Amniotic epithelial cell (primary cell): ENCODE measurements at places on chromosomes 12 and 14.

GRCh38 chr12:2120982-2121758 lies 68.4 kb downstream of the CACNA1C start:
- DNase-seq, result no peak

DNA sequence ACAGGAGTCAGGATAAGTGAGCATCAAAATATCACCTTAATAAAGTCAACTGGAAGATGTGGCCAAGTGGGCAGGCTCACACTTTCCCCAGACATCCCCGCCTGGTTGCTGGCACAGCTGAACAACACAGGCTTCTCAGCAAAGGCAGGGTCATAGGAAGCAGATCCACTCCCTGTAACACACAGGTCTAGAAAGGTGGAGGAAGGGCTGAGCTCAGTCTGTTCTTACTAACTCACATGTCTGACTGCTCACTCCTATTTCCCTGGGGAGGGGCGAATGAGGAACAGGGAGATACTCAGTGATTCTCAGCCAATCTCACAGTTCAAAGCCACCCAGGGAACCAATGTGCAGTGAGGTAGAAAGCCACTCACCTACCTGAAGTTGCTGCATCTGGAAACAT lies 45.0 kb upstream of the AMN1 start:
- peak; percentile 83 for DNase-seq

- DNase-seq, result no peak
These were observed 229.6 kb upstream of the TMEM260 start for GRCh38 chr14:56349960-56350359.

- peak; percentile 36 for DNase-seq
These were observed 106.8 kb downstream of the NUAK1 start for GRCh38 chr12:106031761-106032622.

DNA sequence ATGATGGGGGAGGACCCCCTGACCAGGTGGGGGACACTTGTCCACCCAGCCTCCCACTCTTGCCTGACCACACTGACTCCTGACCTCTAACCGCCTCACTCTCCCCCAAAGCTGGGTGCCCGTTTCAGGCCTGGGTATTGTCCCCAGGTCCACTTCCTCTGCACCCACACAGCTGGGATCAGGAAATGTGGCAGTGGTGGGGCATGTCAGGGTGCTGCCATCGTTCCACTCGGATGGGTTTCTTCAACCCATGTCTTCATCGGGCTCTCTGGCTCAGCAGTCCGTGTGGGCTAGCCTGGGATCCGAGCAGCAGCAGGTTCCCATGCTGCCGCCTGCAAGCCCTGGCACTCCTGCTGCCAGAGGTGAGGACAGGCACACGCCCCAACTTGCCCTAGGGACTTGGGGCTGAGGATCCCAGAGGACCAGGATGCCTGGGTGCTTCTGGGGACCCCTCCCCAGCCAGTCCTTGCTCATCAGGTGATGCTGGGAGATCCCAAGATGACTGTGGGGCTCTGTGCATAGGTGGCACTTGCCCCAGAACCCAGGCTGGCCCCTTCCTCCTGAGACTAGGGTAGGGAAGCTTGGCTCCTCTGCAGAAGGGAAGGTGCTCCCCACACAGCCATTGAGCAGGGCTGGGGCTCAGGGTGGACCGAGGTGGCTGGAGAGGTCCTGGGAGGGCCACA lies 2.9 kb upstream of the CLBA1 start:
- DNase-seq, result no peak

DNA sequence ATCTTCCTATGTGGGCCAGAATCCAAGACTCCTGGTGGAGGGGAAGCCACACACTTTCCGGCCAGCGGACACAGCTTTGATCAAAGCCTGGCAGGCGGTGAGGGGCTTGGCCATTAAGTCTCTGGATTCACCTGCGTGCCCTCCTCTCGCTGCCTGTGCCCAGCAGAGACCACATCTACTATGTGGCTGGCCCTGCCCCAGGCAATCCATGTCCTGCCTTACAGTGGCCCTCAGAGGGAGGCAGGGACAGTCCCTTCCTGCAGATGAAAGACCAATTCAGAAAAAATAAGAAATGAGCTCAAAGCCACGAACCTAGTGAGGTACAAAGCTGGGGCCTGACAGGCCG lies 82.7 kb upstream of the GPR68 start:
- no peak for DNase-seq

DNA sequence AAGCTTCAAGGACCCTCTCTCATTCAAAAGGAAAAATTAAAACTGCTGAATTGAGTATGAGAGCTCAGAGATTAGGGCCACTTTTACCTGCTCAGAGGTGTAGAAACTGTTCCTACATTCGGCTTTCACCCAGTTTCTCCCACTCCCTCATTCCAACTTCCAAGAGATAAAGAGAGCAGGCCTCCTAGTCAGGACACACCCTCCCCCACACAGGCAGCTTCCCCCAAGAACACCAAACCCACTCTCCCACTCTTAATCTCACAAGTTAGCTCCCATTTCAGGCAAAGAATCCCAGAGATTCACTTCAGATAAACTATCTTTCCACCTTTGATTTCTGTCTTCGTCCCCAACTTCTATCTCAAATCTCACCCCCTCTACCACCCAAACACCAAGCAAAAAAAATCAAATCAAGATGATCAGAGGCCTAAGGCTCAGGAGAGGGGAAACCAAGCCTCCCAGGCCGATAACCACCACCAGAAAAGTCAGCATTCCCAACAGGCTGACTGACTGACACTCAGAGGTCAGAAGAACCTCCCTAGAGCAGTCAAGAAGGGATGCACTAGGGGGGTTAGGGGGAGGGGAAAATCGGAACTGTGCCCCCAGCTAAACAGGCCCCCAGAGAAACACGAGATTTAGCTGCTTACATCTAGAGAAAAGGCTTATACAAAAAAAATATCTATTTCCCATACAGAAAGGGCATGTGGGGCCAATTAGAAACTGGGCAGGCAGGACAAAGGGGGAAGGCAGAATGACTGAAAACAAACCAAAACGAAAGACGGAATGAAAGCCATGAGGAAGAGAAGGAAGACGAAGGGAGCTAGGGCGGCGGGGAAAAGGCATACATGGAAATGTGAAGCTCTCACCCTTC lies 13.2 kb upstream of the CDH24 start:
- DNase-seq, result peak; percentile 64

DNA sequence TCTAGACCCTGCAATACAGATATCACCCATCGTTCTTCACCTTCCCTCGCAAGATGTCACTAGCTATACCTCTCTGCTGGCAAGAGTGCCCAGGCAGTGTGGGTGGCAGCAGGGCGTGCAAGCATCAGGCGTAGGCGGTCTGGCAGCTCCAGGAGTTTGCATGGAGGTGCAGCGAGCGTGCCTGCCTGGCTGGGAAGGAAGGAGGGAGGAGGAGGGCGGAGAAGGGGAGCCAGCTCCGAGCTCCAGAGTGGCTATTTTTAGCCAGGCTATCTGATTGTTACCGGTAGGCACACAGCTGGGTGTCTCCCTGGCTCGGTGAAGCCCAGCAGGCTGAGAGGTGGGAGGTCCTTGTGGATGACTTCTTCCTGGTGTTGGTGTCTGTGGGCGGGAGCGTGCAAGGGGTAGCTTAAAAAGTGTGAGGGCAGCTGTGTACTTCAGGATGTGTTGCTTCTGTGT lies 6.2 kb downstream of the FOXJ2 start:
- peak; percentile 62 for DNase-seq

- DNase-seq, result peak; percentile 63
These were observed 72.9 kb upstream of the KRAS start for GRCh38 chr12:25323581-25323982.

DNA sequence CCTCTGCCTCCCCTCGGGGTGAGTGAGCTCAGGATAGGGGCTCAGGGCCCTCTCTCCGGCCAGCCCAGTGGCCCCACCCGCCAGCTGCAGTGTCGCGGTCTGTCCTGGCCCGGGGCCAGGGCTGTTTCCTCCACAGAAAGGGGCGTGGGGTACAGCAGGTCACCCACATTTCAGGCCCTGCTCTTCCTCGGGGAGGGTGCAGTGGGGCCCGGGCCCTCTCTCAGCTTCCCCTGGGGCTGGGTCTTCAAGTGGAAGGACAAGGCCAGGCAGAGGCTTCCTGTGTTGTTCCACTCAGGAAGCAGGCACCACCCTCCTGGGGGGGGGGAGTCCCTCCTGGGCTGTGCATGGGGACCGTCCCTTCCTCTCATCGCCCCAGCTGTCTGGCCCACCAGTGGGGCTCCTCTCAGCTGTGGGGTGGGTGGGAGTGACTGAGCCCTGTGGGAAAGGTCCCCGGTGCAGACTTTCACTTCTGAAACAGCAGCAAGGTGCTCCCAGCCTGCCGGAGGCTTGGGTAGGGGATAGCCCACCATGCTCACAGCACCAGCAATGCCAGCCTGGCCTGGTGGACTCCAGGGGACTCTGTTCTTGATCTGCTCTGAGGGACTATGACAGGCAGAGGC lies 3.7 kb downstream of the GPR132 start:
- DNase-seq, result no peak

DNA sequence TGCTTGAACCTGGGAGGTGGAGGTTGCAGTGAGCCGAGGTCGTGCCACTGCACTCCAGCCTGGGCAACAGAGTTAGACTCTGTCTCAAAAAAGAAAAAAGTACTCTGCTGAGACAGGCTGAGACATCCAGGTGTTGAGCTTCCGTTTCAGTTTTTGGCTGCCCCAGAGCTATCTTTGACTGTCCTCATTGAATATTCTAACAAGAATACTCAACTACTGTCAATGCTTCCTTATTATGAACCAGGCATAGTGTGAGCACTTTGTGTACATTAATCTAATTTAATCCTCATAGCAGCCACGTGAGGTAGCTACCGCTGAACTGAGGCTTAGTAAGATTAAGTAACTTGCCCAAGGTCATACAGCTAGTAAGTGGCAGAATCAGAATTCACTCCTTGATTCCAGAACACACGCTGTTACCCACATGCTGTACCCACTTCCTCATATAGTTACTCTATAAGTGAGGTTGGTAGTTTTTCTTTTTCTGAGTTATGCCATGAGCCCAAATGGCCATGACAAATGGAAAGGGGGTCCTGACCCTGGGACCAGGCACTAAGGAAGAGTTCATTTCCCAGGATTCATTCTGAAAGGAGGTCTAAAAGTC lies 11.3 kb downstream of the ALDH1L2 start:
- no peak for DNase-seq

DNA sequence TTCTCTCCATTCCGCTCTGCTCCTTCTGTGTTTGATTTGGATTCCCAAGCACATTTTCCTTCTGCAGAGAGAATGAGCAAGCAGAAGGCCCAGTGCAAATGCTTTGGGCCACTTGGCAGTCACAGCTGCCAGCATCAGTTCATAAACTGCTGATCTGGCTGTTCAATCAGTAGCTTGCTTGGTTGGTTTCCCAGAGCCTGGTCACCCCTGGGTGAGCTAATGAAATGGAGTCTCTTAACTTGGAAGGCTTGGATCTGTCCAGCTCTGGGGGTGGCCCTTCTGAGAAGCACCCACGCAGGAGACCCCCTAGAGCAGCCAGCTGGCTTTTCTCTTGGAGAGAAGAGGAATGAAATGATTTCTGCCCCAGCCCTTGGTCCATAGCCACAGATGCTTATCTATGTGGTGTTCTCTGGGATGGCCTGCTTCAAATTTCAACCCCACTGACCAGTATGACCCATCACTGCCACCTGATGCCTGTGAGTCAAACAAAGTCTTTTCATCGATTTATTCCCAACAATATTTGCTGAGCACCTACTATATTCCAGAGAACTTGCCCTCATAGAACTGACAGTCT lies 30.3 kb downstream of the FAIM2 start:
- DNase-seq, result peak; percentile 48
